ENCODE measurements at places on chromosomes 6 and 20.
A peak's percentile ranks its signal among the peaks of the same experiment; 100 is the strongest.

GRCh38 chr6:13375360-13375878 is 47.1 kb upstream of the TBC1D7 start:
- peak; percentile 61 for DNase-seq

GRCh38 chr6:26355366-26355765 is 9.6 kb upstream of the BTN3A2 start:
- DNase-seq: no peak

DNA sequence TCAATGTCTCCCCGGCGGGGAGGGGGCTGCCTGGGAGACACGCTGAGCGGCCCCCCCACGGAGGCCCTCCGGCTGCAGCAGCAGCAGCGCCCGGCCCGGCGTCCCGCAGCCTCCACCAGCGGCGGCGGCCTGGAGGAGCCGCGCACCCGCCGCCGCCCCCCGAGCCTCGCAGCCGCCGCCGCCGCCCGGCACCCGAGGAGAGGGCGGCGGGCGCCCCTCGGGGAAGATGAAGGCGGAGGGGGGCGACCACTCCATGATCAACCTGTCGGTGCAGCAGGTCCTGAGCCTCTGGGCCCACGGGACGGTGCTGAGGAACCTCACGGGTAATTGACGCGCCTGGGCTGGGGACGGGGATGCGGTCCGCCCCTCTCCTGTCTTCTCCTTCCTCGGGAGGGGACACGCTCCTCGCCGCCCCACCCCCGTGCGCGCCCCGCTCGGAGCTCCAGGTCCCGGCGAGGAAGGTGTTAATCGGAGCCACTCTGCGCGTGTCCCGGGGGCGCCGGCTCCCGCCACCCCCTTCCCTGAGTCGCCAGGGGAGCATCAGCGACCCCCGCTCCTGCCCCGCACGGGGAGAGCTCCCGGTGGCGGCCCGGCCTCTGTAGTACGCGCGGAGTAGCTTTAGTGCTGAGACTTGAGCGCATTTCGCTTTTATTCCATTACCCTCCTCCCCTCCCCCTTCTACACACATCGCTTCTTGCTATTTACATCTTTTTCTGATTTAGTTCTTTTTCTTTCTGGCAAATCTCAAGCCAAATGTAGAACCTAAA is 686 bp downstream of the TMEM170B start:
- peak; percentile 38 for DNase-seq

DNA sequence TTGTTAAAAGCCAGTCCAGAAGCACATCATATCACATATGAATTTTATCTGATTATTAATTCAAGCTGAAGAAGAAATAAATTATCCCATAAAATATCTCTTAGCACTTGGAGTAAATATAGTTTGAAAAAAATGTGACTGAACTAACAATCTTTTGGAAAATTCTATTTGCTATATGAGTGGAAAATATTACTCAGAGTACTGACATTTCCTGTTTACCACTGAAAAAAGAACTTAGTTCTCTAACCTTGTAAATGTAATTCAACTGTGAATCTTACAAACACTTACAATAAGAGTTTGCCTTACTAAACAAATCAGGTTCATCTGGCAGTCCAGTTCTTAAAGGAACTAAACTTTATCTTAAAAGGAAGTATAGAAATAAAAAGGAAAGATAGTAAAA is 44.2 kb downstream of the MOXD1 start:
- DNase-seq: no peak

- no peak for DNase-seq
Observed at GRCh38 chr20:3658019-3658715, 5.0 kb downstream of the GFRA4 start.

DNA sequence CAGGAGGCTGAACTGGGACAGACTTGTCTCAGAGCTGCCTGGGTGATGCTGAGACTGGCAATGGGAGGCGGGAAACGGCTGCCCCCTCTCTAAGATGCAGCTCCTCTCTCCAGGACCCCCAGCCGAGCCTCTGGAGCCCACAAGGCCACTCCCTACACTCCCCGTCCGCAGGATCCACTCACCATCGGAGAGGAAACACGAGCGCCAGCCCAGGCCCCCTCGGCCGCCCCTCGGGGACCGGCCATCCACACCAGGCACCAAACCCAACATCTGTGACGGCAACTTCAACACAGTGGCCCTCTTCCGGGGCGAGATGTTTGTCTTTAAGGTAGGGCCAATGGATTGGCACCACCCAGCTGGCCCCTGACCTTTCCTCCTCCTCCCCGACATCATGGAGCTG is 10.8 kb downstream of the MMP24OS start:
- no peak for DNase-seq

DNA sequence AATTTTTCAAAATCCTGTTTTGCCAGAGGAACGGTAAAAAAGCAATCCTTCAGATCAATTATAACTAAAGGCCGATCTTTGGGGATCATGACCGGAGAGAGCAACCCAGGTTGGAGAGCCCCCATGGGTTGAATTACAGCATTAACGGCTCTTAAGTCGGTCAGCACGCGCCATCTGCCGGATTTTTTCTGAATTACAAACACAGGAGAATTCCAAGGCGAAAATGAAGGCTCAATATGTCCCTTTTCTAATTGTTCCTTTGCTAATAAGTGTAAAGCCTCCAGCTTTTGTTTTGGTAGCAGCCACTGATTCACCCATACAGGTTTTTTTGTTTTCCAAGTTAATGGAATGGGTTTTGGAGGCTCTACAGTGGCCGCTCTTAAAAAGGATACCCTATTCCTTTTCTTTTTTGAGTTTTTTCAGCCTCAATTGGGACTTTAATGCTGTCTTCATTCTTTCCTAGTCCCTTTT is 16.9 kb upstream of the PTCRA start:
- peak; percentile 81 for DNase-seq

DNA sequence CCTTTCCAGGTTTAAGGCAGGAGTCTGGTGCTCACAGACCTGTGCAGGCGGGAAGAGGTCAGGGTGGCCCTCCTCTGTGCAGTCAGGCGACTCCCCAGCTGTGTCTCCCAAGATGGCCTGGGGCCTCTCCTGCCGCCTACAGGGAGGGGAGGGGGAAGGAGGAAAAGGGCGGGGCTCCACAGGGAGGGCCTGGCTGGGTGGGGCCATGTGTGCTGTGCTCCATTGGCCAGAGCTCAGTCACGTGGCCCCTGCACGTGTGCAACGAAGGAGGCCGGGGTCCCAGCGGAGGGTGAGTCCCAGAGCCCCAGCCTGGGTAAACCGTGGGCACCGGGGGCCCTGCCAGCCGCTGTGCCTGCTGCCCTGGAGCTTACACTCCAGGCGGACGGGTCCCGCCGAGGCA is 211.6 kb downstream of the ZDHHC14 start:
- no peak for DNase-seq

DNA sequence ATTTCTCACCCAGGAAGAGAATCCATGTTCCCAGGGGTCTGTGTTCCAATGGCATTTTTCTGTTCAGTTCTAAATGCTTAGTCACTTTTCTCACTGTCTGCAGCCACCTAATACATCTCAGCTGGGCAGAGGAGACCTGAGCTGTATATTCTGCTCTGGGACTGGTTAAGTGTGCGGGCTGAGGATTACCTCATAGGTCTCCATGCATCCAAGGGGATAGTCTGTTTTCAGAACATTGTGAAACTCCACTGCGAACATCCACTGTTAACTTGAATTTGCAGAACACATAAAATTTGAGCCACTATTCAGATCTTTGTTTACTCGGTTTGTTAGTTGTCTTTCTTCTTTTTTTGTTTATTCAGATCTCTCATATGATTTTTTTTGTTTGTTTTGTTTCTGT is 947.1 kb downstream of the TFAP2A start:
- DNase-seq: no peak

- no peak for DNase-seq
Observed at GRCh38 chr6:56406276-56407269, 159.2 kb upstream of the COL21A1 start.

DNA sequence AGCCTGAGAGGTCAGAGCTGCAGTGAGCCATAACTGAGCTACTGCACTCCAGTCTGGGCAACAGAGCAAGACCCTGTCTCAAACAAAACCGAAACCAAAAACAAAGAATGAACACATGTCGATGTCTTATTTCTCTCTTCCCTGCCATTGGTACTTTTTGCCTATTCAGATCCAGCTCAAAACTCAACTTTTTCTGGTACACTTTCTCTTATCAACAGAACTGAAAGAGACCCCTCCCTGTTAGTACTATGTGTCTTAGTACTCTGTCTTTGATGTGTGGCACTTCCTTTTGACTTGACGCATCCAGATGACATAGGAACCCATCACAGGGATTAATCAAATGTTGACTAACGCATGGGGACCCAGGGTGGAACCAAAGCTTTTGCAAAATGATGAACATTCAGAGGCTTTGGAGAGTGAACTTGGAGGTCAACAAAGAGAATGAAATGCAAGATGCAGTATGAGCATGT is 44.8 kb downstream of the AKAP12 start:
- DNase-seq: no peak

- DNase-seq: no peak
Observed at GRCh38 chr6:111984516-111985201, 69.2 kb upstream of the CCN6 start.

DNA sequence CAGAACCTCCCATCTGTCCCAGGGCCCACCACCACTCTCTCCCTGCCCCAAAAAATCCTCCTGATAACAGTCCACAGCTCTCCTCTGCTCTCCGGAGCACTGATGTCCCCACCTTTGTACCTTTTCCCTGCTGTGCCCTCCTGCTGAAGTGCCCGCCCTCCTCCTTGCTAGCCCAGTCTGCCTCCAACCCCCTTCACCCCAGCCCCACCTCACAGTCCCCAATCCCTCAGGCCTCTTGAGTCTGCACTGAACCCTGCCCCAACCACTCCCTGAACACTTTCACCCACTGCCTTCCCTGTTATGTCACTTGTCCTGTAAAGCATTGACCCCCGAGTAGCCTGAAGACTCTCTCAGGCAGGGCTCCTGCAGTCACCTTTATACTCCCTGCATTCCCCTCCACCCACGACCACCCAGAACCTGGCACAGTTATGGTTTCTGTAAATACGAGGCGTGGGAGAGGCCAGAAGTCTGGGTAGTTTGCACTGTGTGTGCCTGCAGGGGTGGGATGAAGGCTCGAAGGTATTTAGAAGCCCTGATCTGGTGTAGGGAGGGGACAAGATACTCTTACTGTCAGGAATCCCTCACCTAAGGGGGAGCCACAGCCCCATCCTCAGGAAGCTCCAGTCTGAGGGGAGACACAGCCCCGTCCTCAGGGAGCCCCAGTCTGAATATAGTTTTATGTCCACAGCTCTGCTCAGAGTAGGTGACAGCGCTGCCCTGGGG is 5.4 kb downstream of the GLP1R start:
- DNase-seq: no peak

DNA sequence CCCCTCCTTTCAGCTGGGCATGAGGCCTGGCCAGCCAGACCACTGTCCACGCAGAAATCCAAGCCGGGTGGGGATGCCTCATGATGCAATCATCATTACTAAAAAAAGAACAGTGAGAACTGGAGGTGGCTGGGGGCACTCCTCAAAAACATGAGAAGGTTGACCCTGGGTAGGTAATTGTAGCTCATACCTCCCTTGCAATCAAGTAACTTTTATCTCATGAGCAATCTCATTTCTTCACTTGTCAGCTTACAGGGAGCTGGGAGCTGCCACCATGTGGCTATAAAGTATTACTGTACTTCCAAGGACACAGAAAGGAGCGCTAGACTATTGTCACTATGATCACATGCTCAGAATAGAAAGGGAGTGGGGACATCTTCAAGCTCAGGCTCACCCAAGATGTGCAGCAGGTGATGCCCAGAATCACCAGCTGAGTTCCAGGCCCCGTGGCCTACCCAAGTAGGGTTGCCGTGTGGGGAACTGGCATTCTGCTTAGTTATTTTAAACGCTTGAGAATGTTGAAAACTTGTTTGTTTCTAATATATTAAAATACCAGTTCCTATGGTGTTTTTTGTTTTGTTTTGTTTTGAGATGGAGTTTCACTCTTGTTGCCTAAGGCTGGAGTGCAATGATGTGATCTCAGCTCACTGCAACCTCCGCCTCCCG is 3.0 kb upstream of the CDH26 start:
- DNase-seq: no peak

DNA sequence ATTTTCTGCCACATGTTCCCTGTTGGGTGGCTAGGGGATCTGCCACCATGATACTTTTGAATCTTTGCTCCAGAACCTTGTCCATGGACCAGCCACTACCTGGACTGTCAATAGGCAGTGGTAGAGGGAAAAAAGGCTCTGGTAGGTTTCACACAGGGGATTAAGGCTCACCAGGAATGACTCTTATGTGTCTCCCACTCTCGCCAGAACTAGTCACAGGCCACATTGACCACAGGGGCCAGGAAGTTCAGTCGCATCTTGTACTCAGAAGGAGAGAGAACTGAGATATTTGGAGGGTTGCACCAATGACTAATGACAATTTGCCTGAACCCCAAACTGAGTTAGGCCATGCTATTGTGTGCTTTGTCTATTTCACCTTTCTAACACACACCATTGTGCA is 23.6 kb upstream of the APCDD1L start:
- peak; percentile 10 for DNase-seq

- no peak for DNase-seq
Observed at GRCh38 chr6:82958551-82958950, 107.1 kb downstream of the UBE3D start.

DNA sequence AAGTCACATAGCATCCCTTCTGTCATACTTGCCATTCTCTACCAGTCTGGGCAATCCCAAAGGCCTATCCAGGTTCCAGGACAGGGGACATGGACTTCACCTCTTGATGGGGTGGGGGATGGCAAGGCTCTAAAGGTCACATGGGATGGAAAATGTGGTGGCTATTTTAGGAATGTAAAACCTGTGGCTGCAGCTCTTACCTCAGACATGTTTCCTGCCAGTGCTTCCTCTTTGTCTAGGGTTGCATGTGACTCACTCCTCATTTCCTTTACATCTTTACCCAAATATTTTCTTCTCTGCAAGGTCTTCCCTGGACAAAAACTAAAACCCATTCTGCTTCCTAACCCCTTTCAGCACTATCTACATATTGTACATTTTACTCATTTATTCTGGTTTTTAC is 135.7 kb downstream of the BTBD3 start:
- DNase-seq: no peak

DNA sequence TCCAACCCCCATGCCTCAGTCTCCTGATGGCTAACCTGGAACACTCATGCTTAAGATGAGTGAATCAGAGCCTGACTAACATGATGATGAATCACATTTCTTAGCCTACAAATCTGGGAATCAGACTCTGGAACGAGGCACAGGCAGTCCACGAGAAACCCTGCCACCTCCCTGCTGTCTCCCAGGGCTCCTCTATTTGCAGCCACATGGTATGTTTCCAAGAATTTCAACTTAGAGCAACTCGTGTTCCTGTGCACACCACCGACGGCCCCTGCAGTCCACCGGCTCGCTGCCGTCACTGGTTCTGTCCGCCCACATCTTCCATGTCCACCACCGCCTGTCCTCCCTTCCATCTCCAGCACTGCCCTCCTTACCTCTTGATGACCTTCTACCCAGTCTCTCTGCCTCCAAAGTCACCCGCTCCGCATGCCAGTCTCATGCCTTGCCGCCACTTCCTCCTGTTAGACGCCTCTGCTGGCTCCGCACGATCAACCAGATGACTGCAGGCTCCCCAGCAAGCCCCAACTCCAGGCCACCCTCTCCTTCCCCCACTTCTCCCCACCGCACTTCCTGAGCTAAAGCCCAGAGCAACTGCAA is 87.6 kb downstream of the AGPAT4 start:
- DNase-seq: no peak

- DNase-seq: no peak
Observed at GRCh38 chr6:147390909-147391536, 117.5 kb upstream of the SAMD5 start.

GRCh38 chr20:59253325-59253724 is 47.1 kb upstream of the EDN3 start:
- no peak for DNase-seq

- DNase-seq: no peak
Observed at GRCh38 chr6:148874698-148875293, 128.0 kb downstream of the UST start.

GRCh38 chr20:16606468-16607070 is 33.3 kb upstream of the KIF16B start:
- DNase-seq: no peak
